ENCODE measurements at places on chromosomes 3 and 15. TPM values are rescaled to one million over a fixed set of nuclear protein-coding genes. Genes with fewer than 3 reads are reported as not detected.

- DNase-seq, result no peak
Observed at GRCh38 chr15:27589260-27589659, 509.9 kb downstream of the OCA2 start.

- DNase-seq, result no peak
Observed at GRCh38 chr15:36954486-36954885, 145.9 kb downstream of the MEIS2 start.

DNA sequence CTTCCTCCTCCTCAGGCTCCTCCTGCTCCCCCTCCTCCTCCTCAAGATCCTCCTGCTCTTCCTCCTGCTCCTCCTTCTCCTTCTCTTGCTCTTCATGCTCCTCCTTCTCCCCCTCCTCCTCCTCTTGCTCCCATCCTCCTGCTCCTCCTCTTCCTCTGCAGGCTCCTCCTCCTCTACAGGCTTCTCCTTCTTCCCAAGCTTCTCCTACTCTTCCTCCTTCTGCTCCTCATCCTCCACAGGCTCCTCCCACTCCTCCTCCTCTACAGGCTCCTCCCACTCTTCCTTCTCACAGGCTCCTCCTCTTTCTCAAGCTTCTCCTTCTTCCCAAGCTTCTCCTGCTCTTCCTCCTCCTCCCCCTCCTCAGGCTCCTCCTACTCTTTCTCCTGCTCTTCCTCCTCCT is 47.7 kb downstream of the WNT7A start:
- DNase-seq, result no peak

DNA sequence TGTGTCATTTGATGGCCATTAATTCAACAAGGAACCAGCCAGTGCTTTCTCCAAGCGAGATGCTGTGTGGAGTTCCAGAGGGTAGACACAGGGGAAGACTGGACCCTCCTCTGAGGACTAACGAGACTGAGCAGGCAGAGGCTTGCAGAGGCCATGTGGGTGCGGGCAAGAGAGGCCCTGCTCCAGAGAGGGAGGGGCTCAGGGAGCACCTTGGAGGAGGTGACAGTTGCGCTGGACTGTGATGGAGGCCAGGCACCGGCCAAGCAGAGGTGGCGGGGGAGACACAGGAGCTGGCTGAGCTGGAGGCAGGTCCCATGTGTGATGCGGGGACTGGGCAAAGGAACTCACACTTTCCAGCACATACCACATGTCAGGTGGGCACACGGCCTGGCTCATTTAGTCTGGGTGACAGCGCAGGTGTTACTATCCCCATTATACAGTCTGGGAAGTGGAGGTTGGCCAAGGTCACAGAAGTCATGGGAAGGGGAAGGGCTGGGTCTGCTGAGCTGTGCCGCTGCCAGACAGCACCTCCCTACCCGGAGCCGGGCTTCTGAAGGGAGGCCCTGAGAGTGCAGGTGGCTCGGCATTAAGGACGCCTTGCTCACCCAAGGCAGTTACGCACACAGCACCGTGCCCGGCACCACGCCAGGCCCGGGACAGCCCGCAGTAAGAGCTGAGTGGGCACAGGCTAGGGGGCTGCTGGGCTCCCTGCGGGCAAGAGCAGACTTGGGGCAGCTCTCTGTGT is 3.7 kb downstream of the MELTF start:
- no peak for DNase-seq

DNA sequence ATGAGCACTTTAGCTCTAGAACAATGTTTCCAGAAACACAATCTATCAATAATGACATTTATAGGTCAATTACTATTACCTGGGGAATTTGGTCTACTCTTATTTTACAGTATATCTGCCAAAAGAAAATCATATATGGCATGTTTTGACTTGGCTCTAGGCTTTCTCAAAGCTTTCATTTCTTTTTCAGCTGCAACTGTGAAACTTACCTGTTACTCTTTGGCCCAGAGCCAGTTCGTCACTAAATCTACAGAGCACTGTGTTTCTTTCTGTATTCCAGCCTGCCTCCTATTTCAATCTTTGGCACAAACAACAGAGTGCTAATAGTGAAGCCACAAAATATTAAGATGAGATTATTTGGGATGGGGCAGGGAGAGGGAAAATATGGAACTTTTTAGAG is 76.0 kb downstream of the P2RY1 start:
- no peak for DNase-seq

- DNase-seq, result no peak
Observed at GRCh38 chr3:185631508-185632206, 45.6 kb downstream of the SENP2 start.

- no peak for DNase-seq
Observed at GRCh38 chr15:101510212-101511197, 21.0 kb upstream of the PCSK6 start.

DNA sequence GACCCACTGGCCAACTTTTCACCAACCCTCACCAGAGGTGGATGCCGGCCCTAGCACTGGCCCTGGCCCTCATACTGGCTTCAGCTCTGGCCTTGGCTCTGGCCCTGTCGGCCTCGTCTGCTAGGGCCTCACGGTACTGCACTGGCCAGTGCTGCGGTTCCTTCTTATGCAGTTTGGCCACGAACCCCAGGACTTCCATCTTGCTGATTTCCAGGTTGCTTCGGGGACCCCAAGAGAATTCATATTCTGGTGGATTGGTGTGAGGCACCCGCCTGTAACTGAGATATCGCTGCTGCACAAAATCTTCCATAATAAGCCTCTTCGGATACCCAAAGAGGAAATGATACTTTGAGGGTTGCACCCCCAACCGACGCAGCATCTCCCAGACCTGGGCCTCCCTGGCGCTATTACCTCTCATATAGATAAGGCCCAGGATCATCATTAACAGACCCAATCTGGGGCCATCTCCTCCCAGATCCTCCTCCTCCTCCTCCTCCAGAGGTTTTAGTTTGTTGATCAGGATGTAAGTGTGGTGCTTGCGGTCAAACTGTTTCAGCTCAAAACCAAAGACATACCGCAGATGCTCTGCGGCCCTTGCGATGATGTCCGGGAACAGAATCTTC is 883 bp downstream of the MAGEF1 start:
- no peak for DNase-seq

GRCh38 chr15:98870788-98871187 is 136.8 kb downstream of the PGPEP1L start:
- no peak for DNase-seq

DNA sequence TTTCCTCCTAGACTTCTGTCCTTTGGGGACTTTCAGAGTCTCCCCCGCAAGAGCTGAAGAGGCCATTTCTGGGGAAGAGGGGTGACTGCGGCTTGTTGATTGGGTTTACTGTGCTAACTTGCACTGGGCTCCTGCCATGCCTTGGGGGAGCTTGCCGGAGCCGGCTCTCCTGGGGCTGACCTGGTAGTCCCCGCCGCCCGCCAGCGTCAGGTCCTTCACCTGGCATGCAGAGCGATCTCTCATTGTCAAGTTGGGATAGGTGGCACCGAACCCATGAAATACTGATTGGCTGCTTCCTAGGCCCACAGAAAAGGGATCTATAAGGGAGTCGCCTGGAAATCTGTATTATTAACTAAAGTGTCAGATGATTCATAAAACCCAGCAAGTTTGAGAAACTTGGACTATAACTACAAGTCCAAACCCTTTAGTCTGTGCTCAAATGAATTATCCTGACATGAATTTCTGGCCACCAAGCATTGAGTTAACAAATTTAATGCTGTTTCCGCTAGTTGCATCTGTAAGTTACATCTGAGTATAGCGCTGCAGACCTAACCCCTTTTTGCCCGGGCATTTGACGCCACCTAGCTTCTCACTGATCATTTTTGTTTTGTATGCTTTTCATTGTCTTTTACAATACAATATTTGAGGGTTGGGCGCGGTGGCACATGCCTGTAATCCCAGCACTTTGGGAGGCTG is 607 bp upstream of the IMP3 start:
- DNase-seq, result no peak

GRCh38 chr3:52771334-52771681 is 568 bp upstream of the NEK4 start:
- DNase-seq, result no peak

GRCh38 chr3:33001889-33002288 is 50.4 kb downstream of the CCR4 start:
- DNase-seq, result no peak

EEFSEC gene
- 26.6 TPM for polyA plus RNA-seq

GPR15 gene
- not detected for polyA plus RNA-seq

GRCh38 chr3:50320853-50321335 is 1.7 kb downstream of the HYAL2 start:
- no peak for DNase-seq

- DNase-seq, result peak; percentile 16
Observed at GRCh38 chr3:153768561-153769469, 352.4 kb upstream of the ARHGEF26 start.

DNA sequence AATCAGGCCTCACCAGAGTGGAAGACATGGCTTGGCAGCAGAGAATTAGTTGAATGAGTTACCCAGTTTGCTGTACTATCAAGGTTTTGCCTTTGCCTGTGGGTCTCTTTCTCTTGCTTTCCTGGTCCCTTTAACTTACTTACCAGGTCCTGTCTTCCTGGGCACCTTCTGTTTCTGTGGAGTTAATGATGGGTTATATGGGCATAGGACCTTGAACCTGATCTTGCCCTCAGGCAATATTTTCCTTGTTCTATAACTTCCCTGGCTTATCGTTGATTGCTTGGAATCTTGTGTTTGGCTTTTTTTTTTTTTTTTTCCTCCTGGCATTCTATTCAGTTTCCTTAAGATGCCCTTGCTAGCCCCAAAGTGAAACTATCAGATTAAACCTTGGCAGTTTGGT is 106.8 kb downstream of the HHLA2 start:
- DNase-seq, result no peak

TRPC1 gene
- polyA plus RNA-seq, result 13.0 TPM

DNA sequence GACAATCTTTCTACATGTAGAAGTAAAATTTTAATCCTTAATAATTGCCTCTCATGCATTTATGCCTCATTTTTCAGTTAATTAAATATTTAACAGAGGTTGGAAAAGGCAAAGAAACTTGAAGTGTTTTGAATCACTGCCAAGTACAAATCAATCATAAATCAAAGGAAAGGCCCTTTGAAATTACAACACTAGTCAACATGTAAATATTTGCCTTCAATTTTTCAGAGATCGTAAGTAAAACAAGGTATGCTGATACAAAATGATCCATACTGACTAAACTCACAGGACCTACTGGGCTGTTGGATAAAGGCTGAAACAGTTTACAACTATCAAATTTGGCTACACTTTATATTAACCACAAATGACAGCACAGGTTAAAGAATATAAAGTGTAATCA is 33.9 kb downstream of the ZBBX start:
- DNase-seq, result no peak

- DNase-seq, result no peak
Observed at GRCh38 chr3:52119826-52120225, 34.4 kb downstream of the POC1A start.

- no peak for DNase-seq
Observed at GRCh38 chr3:182078316-182078715, 366.6 kb downstream of the SOX2 start.

DNA sequence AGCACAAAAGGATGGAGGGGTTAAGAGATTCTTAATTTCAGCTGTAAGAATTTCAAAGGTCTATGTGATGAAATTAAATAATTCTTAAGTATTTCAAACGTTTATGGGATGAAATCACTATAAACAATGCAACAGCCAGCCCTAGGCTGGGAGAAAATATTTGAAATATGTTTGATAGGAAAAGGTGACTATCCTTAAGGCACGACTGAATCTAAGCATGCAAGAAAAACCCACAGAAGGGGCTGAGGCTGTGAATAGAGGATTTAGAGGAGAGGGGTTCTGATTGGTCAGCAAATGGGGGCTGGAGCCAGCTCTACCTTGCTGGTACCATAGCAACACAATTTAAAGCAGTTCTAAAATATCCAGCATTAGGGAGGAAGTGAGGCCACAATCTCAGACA is 220.8 kb upstream of the ATP10A start:
- no peak for DNase-seq
